ENCODE measurements at places on chromosomes 1 and 21.

GRCh38 chr1:31658721-31659120, 14.0 kb upstream of the PEF1 start:
- DNase-seq, result no peak

DNA sequence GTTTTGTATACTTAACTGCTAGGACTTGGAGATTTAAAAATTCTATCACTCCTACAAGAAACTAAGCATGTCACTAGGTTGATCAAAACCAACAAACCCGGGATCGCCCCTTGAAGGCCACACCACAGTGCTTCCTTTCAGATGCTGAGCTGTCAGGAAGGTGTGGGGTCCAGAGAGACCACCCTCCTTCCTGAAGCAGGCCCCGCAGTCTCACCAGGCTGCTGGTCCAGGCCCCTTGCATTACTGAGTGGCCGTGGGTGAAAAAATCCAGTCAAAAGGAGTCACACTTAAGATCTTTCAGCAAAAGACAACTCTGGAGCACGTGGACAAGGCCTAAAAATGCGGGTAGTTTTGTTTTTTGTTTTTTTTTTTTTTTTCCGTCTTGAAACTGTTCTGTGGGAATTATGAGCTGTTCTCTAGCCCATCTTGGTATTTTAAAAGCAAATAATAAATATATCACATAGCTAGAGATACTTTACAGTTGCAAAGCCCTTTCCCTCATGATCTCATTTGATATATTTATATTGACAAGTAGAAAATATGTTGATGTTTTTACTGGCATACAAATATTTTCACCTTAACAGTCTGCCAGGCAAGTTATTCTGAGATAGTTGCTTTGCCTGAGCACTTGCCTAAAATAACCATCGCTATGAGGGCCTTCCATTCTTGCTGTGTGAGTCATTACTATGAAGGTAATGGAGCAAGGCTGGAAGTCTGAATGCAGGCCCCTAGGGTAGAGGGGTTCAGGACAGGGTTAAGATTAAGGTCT, 73.1 kb upstream of the EDEM3 start:
- DNase-seq, result no peak

GRCh38 chr1:224923726-224924125, 5.7 kb upstream of the DNAH14 start:
- no peak for DNase-seq

- DNase-seq, result no peak
These were observed 18.4 kb upstream of the COL6A2 start for GRCh38 chr21:46079352-46080170.

DNA sequence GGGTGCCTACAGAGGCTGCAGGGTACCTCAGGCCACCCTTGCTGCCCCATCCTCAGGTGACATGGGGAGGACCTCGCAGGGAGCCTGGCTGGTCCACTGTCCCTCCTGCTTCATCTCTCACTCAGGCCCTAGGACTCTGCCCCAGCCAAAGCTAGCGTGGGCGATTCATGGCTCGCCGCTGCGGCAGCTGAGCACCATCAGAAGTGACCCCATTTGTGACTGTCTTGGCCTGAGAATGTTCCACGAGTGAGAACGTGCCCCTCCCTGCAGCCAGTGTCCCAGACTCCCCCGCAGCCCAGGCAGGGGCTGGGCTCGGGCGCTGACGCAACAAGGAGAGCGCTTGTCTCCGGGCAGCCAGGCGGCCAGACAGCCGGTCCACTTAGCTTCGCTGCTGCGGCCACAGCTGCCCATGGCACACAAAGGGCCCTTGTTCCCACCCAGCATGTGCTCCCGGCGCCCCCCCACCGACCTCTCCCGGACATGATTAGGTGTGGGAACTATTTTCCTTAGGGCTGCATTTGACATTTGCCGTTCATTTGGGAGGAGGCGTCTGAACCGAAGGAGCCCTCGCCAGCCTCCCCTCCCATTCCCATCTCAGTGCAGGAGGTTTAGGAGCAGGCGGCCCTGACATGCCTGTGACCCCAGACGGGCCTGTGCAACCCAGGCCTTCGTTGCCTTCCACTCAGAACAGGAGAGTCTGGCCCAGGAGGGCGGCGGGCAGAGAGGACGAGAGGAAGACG, 19.3 kb upstream of the POFUT2 start:
- DNase-seq, result no peak

DNA sequence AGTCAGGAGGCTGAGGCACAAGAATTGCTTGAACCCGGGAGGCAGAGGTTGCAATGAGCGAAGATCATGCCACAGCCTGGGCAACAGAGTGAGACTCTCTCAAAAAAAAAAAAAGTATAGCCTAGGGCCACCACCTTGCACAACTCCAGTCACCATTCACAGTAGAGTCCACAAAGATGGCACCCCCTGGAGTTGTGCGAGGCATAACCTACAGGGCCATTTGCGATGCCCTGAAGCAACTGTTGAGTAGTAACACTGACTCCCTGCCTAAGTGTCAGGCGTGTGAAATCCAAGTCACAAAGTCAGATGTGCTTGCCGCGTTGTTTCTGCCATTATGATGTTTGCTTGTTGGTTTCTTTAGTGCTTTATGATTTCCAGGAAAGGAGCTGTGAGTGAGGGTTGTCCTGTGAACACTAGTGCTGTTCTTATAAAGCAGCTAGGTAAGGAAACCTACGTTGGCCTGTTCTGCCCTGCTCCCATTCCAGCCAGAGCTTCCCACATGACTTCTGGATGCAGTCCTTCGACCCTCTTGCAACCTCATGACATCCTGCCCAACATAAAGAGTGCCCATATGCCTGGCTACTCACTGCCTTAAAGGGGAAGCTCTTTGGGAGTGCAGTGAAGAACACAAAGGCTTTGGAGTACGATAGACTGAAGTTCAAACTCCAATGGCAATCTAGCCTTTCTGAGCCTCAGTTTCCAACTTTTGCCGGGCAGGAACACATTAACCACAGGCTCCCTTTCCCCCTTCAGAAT, 29.8 kb downstream of the FHAD1 start:
- no peak for DNase-seq

DNA sequence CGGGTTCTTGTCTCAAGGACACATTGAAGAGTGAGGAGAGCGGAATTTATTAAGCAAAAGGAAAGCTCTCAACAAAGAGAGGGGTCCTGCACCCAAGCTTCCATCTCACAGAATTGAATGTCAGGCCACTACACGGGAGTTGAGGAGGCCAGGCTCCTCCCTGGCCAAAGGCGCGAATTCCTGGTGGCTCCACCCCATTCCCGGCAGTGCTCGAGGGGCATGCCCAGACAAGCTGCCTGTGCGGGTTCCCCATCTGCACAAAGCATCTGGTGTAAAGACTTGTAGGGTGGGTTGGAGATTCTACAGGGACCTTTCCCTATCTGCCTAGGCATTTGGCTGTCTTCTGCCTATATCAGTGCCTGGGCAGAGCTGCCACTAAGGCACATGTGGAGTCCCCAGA, 648.5 kb upstream of the PKN2 start:
- DNase-seq, result no peak

DNA sequence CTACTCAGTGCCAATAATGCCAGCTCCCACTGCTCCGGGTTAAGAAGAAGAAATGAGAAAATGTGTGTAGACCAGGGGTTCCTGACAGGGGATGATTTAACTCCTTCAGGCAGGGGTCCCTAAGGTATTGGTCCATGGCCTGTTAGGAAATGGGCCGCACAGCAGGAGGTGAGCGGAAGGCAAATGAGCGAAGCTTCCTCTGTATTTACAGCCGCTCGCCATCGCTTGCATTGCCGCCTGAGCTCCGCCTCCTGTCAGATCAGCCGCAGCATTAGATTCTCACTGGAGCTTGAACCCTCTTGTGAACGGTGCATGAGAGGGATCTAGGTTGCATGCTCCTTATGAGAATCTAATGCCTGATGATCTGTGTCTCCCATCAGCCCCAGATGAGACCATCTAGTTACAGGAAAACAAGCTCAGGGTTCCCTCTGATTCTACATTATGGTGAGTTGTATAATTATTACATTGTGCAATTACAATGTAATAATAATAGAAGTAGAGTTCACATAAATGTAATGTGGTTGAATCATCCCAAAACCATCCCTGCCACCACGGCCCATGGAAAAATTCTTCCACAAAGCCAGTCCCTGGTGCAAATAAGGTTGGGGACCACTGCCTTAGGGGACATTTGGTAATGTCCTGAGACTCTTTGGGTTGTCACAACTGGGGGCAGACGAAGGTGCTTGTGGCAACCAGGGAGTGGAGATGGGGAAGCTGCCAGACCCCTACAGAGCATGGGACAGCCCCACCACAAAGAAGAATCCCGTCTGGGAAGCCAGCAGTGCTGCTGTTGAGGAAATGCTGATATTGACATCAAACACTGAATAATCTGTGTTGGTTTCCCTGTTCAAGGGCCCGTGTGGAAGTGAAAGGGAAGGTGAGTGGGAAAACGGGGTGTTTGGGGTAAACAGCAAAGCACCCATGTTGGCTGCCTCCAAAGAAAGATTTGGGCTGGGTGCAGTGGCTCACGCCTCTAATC, 60.8 kb downstream of the DHRS3 start:
- no peak for DNase-seq

DNA sequence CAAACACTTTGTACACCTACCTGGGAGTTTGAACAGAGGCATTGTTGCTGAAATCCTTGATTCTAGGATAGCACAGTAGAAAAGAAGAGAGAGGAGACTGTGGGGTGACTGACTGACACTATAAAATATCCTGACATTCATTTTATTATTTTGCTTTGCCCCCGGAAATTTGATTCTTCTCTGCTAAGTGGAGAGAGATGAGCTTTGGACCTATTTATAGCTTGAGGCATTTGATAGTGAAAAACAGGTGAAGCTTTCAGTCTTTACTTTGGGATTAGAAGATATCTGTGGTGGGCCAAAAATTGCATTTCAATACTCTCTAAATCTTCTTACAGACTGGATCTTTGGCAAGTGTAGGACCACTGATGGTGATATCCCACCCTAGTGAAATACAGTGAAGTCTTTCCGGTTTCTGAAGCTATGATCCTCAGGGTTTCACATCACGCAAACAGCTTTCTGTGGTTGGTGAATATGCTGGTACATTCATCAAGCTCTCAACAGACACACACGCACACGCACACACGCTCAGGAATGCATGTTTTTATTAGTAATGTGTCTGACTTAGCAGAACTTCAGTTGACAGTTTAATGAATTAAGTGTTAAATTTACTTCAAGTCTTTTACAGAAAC, at the start of gene AMPD1:
Gene AMPD1 (minus strand): TSS at position 117 of the 629 bp plus-strand sequence. CDS start 75 bp downstream, at position 42.
- DNase-seq, result no peak

DNA sequence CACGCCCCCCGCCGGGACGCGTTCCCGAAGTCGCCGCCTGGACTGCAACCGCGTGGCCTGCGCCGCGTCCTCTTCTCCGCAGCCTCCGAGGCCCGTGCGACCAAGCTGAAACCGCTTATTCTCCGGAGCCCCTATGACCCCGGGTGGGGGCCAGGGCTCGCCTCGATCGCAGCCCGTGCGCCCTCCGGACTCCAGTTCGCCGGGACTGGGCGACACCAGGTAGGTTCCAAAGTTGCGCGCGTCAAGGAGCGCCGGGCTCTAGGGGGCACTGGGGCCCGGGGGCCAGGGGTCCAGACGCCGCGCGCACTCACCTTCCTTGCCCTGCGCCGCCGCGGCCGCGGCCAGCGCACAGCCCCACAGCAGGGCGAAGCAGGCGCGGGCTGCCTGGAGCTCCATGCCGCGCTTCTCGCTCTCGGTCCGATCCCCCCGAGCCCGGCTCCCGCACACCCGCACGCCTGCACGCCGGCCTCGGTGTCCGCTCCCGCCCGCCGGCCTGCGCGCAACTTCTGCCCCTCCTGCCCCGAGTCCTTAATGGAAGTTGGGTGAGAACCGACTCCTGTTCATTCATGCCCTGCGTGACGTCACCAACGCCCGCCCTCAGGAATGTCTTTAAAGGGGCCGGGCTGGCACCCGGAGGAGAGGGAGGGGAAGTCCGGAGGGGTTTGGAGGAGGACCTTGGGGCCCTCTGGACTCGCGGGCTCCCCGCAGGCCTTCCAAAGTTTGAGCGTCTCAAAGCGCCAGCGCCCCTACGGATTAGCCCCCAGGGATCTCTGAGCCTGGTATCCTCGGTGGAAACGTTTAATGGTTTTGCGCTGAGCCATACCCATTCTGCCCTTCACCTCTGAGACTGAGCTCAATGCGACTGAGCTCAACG, at the start of gene EPHA2:
Gene EPHA2 (minus strand): TSS at position 533 of the 874 bp plus-strand sequence. CDS start 137 bp downstream, at position 396.
- no peak for DNase-seq

DNA sequence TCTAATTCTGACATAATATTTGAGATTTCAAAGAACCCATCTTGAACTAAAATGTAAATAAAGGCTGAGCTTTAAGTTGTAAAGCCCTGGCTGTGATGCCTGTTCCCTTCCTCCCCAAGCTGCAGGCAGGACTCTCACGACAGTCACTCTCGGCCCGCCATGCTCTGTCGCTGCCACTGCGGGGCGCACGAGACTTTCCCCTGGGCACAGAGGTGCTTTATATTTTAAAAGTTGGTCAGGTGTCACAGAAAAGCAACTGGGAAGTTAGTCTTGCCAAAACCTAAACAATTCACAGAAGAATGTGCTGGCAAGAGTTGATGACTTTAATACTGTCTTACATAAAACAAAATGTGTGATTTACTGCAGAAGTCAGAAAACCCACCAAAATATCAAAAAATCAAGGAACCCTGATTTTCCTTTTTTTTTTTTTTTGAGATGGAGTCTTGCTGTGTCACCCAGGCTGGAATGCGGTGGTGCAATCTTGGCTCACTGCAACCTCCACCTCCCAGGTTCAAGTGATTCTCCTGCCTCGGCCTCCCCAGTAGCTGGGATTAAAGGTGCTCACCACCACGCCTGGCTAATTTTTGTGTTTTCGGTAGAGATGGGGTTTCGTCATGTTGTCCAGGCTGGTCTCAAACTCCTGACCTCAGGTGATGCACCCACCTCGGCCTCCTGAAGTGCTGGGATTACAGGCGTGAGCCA, 10.7 kb downstream of the LRRC47 start:
- DNase-seq, result no peak

DNA sequence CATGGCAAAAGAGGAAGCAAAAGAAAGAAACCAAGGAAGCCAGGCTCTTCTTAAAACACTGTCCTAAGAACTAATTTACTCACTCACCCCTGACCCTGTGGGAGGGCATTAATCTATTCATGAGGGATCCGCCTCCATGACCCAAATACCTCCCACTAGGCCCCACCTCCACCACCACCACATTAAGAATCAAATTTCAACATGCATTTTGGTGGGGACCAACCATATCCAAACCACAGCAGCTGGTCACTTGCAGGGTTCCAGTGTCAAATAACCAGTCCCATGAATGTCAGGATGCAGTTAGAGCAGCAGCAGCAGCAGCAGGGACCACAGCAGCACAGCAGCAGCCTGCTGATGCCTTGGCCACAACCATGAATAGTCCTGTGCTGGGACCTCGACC, 83.8 kb downstream of the ZC3H11B start:
- no peak for DNase-seq

DNA sequence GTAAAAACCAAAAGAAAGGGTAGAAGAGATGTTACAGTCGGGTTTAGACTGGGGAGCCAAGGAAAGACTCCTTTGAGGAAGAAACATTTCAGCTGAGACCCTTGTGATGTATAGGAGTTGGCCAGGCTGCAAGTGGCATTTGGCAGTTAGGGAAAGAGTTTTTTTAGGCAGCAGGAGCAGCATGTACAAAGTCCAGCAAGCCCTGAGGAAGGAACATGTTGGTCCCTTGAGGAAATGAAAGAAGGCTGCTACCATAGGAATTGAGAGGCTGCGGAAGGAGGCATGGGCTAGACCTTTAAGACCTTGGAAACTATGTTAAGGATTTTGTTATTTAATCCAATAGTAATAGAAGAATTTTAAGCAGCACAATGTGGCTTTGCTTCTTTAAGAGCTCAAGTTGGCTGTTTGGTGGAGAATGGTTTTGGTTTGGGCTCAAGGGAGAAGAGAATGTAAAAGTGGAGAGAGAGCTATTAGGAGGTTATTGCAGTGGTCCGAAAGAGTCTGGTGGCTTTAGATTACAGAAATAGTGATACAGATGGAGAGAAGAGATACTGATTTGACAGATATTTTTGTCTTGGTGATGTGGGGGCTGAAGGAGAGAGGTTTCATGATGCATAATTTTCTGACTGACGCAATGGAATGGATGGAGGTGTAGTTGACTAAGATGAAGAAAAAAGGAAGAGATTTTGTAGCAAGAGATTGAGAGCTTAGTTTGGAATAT, 26.6 kb downstream of the SMAP2 start:
- DNase-seq, result no peak
